ENCODE measurements at places on chromosomes 5 and 9. TPM values are rescaled to one million over a fixed set of nuclear protein-coding genes. Genes with fewer than 3 reads are reported as not detected.
A peak's percentile ranks its signal among the peaks of the same experiment; 100 is the strongest.

- no peak for DNase-seq
These were observed 108.4 kb downstream of the ROR2 start for GRCh38 chr9:91841591-91841990.

DNA sequence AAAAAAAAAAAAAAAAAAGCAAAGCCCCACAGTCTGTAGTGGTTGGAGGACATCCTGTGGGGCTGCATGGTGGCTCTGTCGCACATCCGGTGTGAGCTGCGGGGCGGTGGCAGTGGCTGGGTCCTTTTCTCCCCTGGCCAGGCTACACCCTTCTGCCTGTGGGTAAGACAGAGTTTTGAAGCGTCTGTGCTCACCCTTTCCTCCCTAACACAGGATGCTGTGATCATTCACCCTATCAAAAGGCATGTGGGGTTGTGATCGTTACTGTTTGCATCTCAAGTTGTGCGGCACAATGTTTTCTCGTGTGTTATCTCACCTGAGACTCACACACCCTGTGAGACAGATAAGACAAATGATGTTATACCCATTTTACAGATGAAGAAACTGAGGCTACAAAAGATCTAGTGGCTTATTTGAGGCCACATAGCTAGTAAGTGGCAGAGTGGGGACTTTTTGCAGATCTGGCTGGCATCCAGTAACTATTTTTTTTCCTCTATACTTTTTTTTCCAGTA lies 17.5 kb downstream of the IRF1 start:
- peak; percentile 82 for DNase-seq

DNA sequence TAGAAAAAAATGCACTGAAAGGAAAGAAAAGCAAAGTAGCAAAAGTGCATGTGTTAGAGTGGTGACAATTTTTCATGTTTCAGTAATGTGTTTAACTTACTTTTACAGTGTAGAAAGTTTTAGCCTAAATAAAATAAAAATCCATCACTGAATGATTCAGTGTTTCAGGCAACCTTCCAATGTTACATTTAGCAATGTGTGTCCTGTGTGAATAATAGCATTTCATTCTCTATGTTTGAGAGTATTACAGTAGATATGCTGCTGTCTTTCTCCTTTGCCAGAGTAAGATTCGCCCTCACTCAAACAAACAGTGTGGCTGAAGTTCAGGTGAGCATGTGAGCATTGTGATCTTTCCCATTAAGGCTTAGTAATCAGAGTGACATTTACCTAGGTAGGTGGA lies 171.1 kb downstream of the TARS1 start:
- DNase-seq: no peak

GRCh38 chr5:74579215-74579614 lies 61.3 kb downstream of the ENC1 start:
- DNase-seq: peak; percentile 35

- DNase-seq: no peak
These were observed 984.4 kb upstream of the WWC1 start for GRCh38 chr5:167307042-167307441.

DNA sequence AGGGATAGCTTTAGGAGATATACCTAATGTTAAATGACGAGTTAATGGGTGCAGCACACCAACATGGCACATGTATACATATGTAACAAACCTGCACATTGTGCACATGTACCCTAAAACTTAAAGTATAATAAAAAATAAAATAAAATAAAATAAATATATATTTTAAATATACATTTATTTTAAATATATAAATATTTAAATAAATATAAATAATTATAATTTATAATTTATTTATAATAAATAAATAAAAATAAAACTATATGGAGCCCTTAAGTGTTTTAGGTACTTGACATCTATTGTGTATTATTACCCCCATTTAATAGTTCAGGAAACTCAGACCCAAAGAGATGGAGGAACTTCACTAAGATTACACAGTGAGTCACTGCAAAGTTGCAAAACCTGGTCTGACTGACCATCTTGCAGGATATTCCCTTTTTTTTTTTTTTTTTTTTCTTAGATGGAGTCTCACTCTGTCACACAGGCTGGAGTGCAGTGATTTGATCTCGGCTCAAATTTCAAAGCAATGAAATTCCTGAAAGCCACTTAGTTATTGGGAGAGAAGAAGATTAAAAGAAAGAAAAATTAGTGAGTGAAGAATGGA lies 5.8 kb upstream of the C5orf52 start:
- DNase-seq: no peak

DNA sequence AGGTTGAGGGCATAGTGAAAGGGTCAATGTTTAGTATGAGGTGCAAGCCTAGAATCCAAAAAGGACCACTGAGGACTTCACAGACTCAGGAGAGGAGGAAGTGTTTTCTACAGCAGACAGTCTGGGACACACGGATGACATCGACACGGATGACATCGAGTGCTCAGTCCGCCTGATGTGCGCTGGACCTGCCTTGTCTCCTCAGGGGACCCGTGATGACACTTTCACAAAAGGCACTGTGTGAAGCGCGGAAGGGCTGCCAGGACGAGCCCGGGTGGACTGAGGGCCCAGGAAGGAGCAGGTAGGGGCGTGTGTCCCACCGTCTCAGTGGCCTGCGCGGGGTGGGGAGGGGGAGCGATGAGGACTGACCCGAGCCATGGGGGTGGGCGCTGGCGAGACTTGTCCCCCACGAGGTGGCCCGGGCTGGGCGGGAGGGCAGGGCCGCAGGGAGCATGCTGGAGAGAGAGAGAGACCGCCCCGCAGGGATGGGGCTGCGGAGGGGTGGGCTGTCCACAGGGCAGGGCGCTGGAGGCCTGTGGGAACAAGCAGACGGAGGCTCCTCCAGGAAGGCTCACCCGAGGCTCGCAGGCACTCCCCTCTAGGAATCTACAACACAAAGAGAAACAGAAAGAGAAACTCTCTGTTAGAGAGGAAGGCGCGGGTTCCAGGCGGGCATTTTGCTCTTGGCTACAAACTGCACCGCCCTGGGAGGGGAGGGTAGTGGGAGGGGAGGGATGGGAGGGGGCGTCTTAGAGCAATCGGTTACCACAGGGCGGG lies 54.9 kb downstream of the USP20 start:
- DNase-seq: peak; percentile 72

DNA sequence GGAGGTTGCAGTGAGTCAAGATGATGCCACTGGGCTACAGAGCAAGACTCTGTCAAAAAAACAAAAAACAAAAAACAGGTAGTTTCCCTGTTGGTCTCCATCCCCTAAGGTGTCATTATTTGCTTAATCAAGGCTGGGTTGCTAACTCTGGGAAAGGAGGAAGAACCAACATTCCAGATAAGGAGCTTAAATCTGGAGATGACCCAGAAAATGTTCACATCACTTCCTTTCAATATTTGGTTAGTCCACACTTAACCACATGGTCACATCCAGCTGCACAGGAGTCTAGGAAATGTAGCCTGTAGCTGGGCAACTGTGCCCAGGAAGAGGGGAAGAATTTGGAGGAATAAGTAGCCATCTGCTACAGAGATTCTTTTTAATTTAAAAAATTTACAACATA lies 25.9 kb upstream of the MEGF9 start:
- no peak for DNase-seq

DNA sequence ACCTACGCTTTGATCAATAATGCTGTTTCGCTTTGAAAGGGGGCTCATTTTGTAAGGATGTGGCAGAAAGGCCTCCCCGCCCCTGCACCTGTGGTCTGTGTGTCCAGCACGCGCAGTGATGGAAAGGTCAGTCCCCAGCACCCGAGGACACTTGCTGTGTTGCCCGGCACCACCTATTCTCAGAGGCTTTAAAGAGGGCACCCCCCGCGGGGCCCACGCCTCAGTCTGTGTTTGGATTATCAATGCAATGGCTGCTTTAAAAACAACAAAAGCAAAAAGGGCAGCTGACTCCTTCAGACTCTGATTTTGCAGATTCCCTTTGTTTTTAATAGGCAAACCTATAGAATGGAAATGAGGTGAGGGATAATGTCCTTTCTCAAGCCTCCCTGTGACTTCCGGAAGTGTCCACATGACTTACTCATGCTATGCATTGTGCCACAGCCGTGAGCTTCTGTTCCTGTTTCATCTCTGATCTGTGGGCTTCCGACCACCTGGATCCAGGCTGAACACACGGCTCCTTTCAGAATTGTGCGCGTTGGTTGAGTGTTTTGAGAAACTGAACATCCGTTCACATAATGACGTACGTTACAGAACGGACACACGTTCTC lies 416.2 kb downstream of the IRX2 start:
- no peak for DNase-seq

DNA sequence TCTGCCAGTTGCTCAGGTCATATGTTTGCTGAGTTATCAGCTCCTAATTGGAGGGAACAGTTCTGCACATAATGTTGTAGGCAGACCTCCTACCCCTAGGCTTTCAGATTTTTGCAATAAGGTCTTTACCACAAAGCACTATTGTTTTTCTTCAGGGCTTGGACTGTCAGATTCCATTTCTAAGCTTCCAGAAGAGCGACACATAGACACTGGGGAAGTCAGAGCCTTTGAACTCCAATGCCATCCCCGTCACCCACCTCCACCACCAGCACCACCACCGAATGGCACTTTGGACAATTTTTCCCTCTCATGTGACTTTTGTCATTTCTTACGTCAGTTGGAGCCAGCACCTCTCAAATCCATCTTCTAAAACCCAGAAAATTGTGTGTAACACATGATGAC lies 28.3 kb upstream of the SPRY4 start:
- no peak for DNase-seq

GRCh38 chr5:153516504-153517240 lies 26.2 kb downstream of the GRIA1 start:
- no peak for DNase-seq

DNA sequence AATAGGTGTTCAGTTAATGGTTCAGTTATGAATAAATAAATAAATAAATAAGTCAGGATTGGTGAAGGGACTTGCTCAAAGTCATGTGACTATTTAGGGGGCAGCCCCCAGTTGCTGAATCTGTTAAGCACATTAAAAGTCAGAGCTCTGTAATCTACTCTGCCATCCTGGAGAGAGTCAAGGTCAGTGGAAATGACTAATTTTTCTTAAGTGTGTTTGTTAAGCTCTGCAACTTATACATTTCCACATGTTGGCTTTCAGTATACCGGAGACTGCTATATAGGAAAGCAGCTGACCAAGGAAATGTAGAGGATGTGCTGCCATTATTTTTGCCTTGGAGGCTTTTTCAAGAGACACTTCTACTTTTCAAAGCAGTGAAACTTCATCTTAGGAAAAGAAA lies 57.9 kb downstream of the KIAA1958 start:
- DNase-seq: no peak

GRCh38 chr5:76457674-76458485 lies 54.8 kb downstream of the IQGAP2 start:
- DNase-seq: no peak

GRCh38 chr5:10701567-10702039 lies 59.4 kb downstream of the DAP start:
- DNase-seq: peak; percentile 21

GRCh38 chr9:36492865-36493264 lies 79.8 kb upstream of the MELK start:
- no peak for DNase-seq

GRCh38 chr5:147101659-147102369 lies 133.0 kb upstream of the STK32A start:
- no peak for DNase-seq

DNA sequence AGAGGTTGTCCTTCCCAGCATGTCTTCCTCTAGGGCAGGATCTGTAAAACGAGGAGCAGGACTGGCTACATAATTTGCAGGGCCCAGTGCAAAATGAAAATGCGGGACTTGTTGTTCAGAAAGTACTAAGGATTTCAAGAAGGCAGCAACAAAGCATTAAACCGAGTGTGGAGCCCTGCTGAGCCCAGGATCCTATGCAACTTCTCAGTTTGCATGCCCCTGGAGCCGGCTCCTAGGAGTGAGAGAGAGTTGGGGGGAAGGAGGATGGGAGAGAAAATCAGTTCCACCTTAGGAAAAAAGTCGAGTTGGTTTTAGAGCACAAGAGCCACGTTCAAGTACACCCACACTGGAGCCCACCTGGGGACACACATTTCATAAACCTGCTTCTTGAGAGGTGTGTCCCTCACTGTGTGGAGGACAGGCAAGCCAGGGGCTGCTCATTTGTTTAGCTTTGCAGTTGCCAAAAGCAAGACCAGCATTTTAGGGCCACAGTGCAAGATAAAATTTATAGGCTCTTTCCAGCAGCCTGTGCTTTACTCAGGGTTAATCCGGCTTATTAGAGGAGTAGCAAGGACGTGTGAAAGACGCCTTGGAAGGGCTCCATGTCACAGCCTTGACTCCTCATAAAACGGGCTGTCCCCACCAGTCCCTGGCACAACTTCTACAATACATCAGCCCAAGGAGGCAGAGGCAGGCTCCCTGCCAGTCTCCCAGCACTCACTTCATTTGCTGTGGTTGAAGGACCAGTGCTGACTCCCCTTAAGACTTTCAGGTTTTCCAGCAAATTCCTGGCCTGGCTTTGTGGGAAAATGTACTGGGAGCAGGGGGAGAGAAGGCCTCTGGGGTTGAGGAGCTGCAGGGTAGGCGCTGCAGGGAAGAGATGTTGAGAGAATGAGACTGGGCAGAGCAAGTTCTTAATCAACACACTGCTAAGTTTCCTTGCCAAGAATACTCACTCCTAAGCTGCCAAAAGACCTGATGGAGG lies 159.7 kb upstream of the SEMA6A start:
- no peak for DNase-seq

DNA sequence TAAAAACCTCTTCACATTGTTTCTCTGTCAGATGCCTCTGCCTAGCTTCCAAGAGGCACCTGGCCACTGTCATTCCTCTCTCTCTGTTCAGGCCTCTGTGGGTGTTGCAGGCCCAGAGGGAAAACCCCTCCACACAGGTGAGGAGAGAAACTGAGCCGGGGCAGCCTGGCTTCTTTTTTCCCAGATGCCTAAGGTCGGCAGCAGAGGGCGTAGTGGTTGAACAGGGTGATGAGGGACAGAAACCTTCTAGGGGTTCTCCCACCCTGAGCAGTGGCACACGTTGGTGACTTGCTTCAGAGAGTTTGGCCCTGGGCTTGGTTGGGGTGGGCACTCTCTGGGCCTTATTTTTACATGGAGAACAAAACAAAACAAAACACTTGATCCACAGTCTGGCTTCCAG lies 12.2 kb downstream of the IL9 start:
- no peak for DNase-seq

DNA sequence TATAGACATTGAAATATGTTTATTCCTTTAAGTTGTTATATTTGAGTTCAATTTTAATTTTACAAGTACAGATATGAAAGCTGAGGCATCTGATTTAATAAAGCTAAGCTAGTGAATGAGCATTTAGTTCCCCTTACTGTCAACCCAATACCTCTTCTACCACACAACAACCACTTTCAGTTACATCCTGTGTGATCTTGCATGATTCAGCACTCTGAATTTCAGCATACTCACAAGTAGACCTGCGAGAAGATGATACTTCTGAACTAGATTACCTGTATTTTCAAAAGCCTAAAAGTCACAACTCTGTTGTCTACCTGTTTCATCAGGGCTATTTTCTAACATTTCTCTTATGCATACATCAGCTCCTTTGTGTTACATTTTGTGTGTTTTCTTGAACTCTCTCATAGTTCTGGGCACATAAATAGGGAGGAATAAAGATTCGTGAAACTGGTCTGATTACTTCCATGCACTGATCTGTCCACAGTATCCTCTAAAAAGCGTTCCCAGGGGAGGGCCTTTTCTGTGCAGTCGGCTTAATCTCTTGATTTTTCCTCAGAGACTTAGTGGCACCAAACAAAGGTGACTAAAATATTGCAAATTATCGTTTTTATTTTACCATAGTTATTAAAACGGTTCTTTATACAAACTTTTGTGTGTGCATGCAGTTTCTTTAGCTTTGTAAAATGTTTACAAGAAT lies 2025.5 kb upstream of the NUDT12 start:
- DNase-seq: no peak

The ZDHHC11B gene
- 3.2 TPM for total RNA-seq

The NUTM2F gene
- total RNA-seq: not detected

The GRXCR2 gene
- not detected for total RNA-seq

The FOXD4L3 gene
- total RNA-seq: 0.38 TPM

The CDC20B gene
- total RNA-seq: not detected

The OR1B1 gene
- total RNA-seq: not detected

The MORN5 gene
- total RNA-seq: not detected
